ENCODE measurements at places on chromosomes 1 and 21. TPM values are rescaled to one million over a fixed set of nuclear protein-coding genes. Genes with fewer than 3 reads are reported as not detected.

DNA sequence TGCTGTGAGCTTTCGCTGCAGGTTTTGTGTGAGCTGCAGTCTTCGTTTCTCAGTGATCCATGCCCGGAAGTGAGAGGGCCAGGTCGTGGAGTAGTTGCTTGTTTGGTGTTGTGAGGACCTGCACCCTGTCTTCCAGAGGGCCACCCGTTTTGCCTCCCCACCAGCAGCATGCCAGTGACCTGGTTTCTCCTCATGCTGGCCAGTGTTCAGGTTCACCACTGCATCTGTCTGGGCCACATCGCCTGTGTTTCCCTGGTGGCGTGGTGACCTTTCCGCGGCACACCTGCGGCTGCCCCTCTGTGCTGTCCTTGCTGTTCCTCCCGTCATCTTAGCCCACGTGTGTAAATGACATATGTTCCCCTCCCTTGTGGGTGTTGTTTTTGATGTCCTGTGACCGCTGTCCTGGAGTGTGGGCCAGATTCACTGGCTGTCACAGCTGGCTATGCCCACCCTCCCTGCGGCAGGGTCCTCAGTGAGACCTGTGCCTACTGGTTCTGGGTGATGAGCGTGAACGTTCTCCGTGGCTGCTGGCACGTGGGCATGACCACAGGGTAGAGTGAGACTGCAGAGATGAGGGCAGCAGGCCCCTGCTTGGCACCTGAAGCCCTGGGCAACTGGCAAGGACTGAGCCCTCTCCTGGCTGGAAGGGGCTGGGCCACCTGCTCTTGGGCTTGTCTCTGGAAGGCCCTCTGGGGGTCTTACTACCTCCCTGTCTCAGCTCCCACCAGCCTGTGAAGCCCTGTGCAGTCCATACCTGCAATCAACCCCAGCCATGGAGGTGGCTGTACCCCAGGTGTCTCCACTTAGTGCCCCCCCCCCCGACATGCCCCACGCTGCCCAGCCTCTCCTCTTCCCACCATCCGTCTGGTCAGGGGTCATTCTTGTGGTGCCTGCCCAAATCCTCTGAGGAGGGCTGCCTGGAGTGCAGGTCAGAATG is 7.3 kb downstream of the IBA57 start:
- no peak for DNase-seq

The SEMA6C gene
- 37.6 TPM for polyA plus RNA-seq

GRCh38 chr1:35851132-35851869 is 31.7 kb upstream of the AGO1 start:
- DNase-seq: peak; percentile 74

GRCh38 chr1:237084341-237085077 is 42.5 kb downstream of the RYR2 start:
- no peak for DNase-seq

The SLC9C2 gene
- 0.20 TPM for polyA plus RNA-seq

The APOBEC4 gene
- 0.04 TPM for polyA plus RNA-seq

GRCh38 chr1:54355931-54356679 is 50.1 kb downstream of the SSBP3 start:
- DNase-seq: no peak

DNA sequence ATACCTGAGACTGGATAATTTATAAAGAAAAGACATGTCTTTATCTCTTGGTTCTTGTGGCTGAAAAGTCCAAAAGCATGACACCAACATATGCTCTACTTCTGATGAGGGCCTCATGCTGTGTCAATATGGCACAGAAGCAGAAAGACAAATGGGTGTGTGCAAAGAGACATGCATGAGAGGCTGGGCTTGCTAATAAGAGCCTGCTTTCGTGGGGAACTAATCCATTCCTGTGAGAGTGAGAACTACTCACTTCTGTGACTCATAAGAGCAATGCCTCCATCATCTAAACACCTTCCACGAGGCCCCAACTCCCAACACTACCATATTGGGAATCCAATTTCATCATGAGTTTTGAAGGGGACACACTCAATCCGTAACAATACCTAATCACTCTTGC is 340.0 kb upstream of the DUSP10 start:
- DNase-seq: no peak

GRCh38 chr1:222275001-222275728 is 272.7 kb downstream of the HHIPL2 start:
- DNase-seq: no peak

DNA sequence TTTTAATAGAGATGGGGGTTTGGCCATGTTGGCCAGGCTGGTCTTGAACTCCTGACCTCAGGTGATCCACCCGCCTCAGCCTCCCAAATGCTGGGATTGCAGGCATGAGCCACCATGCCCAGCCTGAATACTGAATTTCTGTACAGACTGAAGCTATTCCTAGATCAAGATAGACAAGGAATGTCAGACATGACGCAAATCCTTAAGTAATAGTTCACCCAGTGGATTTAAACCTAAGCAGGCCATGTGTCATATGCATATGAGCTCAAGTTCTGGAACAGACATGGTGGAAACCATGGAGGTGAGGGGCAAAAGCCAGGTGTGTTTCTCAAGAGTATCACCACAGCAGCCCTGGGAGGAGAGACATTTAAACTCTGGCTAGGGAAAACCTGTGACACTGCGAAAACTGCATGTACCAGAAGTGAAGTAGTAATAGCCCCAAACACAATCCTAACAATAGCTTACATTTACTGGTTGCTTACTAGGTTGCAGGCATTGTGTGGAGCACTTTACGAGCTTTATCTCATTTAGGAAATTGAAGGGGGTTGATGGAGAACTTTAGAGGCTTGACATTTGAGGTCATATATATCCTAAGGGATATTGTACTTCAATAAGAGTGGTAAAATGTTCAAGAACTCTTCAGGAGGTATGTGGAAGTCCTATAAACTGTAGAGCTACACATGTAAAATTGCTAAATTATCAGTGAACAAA is 31.7 kb upstream of the MAN1A2 start:
- DNase-seq: no peak

DNA sequence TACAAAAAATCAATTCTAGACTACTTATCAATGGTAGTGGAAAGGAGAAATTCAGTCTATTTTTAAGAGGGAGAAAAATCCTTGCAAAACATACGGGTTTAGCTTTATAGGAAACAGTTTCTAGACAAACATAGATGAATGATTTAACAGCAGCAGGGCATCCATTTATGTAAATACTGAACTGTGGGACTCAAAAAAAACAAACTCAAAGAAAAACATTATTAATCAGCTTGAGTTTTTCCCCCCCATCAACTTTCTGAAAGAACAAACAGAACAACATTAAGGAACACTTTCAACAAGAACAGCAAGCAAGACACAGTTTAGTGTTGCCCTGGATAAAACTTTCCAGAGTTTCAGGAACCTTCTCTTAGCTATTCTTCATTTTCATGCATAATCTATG is 147.3 kb upstream of the KCNK2 start:
- no peak for DNase-seq

DNA sequence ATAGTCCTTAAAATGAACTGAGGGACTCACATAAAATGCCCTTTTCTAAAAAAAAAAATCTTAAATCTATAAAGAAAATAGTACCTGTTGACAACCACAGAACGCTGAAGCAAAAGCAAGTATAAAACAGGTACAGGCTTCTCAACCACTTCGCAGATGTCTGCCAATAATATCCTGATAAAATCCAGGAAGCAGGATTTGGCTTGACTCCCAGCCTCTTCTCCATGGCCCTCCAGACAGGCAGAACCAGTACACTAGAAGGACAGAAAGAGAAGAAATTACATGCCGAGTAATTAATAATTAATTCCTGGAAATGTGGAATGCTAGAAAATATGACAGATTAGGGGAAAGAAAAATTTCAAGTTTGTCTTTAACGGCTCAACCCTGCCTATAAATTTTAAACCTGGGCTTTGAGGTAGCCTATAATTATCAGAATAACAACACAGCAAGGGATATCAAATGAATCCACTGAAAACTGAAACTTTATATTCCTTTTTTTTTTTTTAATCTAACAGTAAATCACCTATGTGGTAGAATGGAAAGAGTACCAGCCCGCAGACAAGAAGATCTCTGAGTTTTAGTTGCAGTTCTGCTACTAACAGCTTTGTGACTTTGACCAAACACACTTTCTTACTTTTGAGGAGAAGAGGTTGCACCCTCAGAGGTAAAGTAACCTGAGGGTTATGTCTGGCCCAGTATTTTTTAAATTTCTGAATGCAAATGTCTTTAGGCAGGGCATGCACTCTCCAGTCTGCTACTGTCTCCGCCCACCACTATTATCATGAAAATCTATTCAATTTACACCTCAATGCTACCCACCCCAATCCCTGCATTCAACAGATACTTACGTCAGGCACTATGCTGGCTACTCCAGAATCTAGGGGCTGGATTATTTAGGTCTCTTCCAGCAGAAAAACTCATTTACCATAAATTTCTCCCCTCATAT is 2.7 kb downstream of the KIAA0319L start:
- no peak for DNase-seq

DNA sequence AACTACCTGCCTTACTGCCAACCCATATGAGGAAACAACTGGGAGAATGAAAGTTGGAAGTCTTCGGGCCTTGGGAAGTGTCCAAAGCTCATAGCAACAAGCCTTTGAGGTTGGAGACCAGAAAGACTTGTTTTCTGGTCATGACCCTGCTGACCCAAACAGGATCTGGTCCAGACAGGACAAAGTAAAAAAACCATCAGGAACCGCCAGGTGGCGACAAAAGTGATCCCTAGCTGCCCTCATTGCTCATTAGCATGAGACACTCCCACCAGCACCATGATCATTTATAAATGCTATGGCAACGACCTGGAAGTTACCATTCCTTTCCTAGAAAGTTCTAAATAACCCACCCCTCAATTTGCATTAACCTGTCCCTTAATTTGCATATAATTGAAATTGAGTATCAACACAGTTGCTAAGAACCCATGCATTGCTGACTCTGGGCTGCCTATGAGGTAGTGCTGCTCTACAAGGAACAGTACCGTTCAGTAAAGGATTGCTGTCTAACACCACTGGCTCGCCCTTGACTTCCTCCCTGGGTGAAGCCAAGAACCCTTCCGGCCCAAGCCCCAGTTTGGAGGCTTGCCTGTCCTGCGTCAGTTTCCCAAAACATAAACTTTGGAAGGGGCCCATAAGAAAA is 89.0 kb downstream of the URB2 start:
- no peak for DNase-seq

The LCE2B gene
- polyA plus RNA-seq: not detected

GRCh38 chr1:235767795-235768194 is 98.9 kb downstream of the LYST start:
- DNase-seq: no peak

DNA sequence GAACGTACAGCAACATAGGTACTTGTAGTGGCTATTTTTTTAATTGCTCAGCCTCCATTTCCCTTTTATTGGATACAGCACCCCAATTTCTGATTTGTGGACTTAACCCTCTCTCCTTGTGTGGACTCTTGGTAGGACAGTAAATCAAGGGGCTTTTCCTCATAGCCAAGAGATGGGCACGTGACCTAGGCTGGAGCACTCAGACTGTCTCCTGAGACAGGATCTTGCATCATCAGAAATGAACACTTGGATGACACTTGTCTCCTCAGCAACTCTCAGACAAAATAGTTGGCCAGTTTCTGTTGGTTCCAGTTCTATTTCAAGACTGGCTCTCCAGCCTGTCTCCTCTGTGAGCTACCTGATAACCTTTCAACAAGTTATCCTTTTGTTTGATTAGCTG is 112.9 kb upstream of the ZNF678 start:
- DNase-seq: no peak

GRCh38 chr1:18530587-18531502 is 50.1 kb downstream of the KLHDC7A start:
- no peak for DNase-seq

The OR2G6 gene
- not detected for polyA plus RNA-seq

The TMOD4 gene
- polyA plus RNA-seq: 1.5 TPM

The LGR6 gene
- polyA plus RNA-seq: 0.86 TPM

- DNase-seq: no peak
These were observed 1.7 kb downstream of the EGLN1 start for GRCh38 chr1:231420299-231420958.

DNA sequence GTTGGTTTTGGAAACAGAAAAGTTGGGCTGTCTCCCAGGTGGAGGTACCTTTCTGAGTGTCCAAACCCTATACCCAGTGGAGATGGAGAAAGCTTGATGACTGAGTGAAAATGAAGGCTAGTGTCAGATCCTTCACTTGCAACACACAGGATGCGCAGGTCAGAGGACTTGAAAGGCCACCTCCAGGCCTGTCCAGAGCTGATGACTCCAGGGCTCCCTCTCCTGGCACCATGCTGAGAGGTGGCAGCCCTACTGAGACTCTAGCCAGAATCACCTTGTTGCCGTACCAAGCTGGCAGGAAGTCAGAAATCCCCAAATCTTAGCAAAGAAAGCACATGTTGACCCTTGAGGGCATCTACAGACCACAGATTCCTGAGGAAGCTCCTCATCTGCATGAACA is 16.4 kb downstream of the KNCN start:
- DNase-seq: no peak
